ENCODE measurements at places on chromosomes 1 and 21.

DNA sequence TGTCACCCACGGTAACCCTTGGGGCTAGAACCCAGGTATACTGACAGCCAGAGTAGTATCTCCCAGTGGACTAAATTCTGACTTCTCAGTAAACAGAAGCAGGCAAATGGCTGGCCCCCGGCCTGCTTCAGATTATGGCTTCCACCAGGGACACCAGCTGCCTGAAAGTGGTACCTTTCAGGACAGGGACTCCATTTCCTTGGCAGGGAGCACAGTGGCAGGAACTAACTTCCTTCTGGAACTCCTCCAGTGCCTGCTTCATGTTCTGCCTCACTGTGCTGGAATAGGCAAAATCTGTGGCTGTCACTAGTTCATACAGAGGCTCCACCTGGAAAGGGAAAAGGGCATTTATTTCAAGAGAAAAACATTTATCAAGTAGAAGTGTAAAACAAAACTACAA is 32.7 kb downstream of the C8B start:
- DNase-seq: no peak

DNA sequence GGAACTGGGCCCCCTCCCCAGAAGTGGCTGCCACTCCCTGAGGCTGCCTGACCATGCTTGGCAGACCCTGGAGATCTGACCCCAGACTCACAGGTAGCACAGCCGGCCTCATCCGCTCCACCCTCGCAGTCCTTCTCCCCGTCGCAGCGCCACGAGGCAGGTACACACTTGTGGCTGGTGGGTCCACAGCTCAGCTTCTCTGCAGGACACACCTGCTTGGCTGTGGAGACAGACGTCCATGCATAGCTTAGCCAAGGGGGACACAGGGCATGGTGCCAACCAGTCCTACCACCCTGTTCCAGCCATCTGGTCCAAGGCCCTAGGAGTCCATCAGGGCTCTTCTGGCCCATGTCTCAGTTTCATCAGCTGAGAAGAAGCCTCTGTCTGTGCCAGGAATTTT is 42.2 kb upstream of the MAGOH start:
- DNase-seq: no peak

- DNase-seq: no peak
Measured at GRCh38 chr1:65378247-65378946, 42.1 kb upstream of the LEPR start.

DNA sequence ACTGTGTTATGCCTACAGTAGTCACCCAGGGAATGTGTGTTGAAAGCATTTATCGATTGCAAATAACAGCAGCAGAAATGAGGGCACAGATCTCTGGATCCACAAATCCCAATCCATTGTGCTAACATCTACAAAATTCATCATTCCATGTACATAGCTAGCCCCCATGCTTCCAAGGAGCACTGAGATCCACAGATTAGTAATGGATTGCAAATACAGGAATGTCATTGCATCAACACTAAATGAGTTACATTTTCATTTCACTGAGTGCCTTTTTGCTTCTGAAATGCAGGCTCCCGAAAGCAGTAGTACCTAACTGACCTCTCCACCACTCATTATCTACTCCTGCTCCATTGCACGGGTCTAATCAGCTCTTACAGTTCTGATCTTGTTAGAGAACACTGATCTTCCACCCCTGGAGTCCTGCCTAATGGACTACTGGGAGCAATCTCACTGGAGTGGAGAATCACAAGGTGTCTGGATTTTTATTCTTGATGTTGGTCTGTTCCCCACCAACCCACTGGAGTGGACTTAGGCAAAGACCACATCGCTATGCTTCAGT is 30.5 kb downstream of the ASTN1 start:
- DNase-seq: no peak

DNA sequence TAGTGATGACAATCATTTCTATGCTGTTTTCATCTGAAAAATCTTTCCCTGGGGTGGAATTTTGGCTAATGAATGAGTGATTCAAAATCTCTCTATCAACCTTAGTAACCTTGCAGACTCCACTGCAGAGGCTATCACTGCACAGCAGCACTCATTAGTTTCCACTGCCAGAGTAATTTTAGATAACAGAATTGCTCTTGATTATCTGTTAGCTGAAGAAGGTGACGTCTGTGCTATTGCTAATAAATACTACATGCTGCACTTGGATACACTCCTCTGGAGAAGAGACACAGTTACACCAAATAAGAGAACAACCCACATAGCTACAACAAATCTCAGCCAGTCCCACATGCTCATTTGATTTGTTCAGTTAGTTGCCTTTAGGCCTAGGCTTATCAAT is 1348.4 kb downstream of the NCAM2 start:
- no peak for DNase-seq

DNA sequence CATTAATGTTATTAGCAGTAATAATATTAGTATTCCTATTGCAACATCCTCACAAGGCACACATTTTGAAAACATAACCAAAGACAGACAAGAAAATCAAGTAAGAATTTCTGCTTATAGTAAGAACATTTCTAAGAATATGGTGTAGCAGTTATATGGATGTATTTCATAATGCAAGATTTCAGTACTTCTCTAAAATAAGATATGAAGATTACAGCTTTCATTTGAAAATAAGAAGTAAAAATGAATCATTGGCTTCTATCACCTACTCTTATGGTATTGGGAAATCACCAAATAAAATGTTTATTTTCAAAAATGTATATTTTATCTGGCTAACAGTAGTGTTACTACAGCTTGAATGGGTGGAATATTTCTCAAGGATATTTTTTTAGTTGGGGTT is 103.8 kb upstream of the USP25 start:
- no peak for DNase-seq

- no peak for DNase-seq
Measured at GRCh38 chr21:14306126-14306907, 76.6 kb downstream of the HSPA13 start.

- peak; percentile 41 for DNase-seq
Measured at GRCh38 chr1:37098237-37098636, 63.9 kb upstream of the GRIK3 start.

DNA sequence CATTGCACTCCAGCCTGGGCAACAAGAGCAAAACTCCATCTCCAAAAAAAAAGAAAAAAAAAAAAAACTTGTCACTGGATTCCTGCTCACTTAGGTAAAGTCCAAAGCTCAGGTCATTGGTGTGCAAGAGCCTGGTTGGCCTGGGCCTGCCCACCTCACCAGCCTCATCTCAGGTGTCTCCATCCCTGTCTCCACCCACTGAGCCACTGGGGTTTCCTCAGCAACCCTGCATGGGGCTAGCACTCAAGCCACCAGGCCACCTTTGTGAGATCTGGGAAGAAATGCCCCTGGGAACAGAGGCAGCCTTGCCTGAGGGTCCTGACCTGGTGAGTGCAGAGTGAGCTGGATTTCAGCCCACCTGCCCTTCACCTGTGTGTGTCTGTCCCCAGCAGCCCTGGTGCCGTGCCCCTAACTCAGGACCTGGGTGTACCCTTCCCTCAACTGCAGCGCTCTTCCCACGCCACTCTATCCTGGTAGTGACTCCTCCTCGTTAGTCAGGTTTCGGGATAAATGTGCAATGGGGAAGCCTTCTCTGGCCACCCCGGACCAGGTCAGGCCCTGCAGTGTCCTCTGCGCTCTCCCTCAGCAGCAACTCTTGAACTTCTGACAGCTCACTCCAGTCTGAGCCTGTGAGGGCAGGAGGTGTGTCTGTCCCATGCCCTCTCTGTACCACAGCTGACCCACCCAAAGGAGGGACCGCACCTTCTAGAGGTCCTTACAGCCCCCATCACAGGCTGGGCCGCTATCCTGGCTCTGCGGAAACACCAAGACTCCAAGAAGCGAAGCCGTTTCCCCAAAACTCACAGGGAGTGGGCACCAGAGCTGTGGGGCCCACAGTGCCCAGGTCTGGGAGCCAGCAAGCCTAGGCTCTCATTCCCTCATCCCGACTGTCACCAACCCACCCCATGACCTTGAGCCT is 3.3 kb downstream of the PDZK1IP1 start:
- peak; percentile 42 for DNase-seq

Measured in iPS-NIHi11 (cell line).